T-helper 2 cell (primary cell): ENCODE measurements at places on chromosomes 7 and 10.

DNA sequence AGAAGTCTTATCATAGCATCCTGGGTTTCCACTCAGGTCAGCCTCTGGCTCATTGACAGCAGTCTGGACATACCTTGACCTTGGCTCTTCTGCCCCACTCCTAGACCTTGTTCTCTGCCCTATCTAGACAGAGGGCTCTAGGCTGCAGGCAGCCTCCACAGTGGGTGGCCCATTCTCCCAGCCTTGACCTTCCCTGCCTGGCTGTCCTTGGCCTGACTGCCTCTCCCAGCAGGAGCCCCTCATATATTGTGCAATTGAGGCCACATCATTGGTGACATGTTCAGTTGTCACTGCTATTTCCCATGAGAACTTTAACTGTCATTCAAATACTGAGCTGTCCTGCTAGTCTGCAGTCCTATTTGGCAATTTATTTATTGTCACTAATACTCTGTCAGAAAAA lies 503.4 kb downstream of the PLXNA4 start:
- no peak for DNase-seq

DNA sequence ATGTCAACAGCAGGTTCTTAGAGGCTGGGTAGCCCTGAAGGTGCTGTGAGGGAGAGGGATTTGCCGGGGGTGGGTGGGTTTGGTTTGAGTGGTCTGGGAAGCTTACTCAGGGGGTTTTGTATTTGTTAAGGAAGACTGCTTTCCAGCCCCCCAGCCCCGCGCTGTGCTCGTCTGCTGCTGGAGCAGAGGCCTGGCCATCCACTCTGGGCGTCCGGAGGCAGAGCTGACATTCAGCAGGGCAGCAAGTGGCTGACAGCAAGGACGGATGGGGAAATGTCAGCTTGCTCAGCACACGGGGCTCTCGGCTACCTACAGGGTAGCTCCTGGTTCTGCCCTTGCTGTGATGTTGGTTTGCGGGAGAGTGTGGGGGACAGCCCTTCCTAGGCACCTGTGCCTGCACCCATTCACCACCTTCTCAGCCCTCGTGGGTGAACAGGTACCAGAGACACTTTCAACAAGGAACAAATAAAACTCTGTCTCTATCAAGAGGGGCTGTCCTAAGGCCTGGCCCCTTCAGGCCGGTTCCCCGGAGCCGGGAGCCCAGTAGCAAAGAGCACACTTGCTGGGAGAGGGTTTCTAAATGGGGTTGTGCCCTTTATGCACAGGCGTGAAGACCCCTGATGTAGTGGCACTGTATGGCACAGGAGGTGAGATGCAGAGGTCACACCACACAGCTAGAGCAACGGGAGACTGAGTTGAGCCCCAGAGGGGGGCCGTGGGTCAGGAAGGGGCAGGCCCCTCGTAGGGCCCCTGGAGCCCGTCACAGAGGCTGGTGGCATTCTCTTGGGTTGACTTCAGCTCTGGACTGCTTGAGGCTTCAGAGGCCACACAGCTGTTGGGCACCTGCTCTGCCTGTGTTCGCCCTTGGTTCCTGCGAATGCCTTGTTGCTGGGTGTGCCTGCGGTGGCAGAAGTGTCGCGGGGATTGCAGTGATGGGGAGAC lies 72.2 kb upstream of the SHH start:
- DNase-seq, result no peak

DNA sequence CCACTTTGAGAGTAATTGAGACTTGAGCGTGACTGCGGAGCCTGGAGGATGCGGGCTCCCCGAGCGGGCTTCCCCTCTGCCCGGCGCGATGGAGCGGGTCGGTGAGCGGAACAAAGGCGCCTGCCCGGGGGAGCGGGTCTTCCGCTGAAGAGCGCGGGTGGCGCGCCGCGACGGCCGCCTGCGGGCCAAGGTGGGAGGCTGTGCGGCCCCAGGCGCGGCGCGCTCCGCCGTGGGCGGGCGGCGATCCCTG lies at the start of gene GALNT17:
GALNT17 (plus strand) TSS at position 18 of the 250 bp plus-strand sequence.
- no peak for DNase-seq

GRCh38 chr7:141441837-141442627 lies 109.2 kb upstream of the AGK start:
- DNase-seq, result no peak

DNA sequence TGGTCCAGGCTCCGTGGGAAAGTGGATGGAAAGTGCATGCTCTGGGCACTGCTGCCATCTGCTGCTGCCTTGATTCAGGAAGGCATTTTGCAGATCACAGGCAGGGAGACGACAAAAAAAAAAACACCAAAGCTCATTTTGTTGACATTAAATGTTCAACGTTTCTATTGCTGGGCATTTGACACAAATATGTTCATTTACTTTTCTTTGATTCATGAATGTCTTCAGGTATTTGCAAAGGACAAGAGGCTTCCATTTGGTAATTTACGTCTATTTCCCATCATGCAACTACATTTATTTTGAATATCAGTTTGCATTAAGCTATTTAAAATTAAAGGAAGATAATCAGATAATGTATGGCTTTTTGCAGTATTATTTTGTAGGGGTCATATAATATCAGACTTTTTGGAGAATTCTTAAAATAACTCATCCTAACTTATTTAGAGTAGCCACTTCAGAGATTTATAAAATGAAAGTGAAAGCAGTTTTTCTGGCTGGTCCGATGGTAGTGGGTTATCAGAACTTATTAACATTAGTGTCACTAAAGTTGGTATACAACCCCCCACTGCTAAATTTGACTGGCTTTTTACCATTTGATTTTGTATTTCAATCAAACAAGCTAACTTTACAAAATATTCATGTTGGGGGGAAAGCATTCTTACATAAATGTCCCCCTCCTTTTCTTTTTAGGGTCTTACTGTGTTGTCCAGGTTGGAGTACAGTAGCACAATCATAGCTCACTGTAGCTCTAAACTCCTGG lies 65.3 kb downstream of the PDIA4 start:
- DNase-seq, result peak; percentile 41

- no peak for DNase-seq
Observed at GRCh38 chr7:103025341-103025740, 49.3 kb downstream of the FBXL13 start.

GRCh38 chr10:35827783-35828182 lies 185.7 kb upstream of the FZD8 start:
- DNase-seq, result no peak

GRCh38 chr10:109988212-109988596 lies 19.6 kb upstream of the ADD3 start:
- no peak for DNase-seq

DNA sequence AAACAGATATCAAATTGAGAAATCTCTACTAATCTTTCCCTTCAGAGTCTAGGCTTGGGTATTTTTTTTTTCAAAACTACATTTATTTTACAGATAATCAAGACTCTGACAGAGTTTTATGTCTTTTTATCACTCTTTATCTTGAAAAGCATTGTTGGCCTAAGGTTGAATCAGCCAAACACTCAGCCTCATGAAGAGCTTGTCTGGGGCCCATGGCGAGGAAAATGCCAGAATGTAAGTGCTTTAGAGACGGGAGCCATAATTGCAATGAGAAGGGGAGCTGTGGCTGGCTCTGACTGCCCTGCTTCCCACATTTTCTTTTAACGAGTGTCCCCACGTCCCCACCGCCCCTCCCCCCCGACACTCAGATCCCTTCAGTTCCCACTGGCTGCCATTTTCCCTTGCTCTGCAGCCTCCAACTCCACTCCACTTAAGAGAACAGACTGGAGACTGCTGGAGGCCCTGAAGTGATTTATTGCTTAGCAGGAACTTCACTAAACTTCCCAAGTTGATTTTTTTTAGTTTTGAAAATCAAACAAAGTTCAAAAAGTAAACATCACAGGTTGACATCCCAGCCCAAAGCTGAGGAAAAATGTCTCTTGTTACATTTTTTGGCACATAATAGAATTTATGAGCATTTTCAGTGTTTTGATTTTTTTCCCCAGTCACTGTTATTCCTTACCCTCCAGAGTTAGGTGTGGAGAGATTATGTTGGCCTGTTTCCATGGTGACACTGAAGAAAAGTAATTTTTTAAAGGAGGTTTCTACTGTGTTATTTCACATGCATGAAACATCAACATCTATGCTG lies 637.5 kb upstream of the GALNT17 start:
- DNase-seq, result no peak

- no peak for DNase-seq
Observed at GRCh38 chr7:51366930-51367613, 50.5 kb upstream of the COBL start.

DNA sequence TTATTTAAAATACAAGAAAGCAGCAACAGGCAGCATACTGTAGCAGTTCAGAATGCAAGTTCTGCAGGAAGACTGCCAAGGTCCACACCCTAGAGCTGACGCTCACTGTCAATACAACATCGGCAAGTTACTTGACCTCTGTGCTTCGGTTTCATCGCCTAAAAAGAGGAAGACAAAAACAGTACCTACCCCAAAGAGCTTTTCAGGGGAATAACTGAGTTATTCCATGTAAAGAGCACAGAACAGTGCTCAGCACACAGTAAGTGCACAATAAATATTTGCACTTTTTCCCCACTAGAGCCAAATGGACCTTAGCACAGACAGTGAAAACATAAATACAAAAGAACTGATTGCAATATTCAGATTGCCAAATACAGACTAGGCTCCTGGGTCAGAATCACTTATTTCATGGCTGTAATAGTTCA lies 88.6 kb downstream of the USP6NL start:
- DNase-seq, result no peak

GRCh38 chr10:100148353-100149211 lies 37.2 kb downstream of the ERLIN1 start:
- no peak for DNase-seq

DNA sequence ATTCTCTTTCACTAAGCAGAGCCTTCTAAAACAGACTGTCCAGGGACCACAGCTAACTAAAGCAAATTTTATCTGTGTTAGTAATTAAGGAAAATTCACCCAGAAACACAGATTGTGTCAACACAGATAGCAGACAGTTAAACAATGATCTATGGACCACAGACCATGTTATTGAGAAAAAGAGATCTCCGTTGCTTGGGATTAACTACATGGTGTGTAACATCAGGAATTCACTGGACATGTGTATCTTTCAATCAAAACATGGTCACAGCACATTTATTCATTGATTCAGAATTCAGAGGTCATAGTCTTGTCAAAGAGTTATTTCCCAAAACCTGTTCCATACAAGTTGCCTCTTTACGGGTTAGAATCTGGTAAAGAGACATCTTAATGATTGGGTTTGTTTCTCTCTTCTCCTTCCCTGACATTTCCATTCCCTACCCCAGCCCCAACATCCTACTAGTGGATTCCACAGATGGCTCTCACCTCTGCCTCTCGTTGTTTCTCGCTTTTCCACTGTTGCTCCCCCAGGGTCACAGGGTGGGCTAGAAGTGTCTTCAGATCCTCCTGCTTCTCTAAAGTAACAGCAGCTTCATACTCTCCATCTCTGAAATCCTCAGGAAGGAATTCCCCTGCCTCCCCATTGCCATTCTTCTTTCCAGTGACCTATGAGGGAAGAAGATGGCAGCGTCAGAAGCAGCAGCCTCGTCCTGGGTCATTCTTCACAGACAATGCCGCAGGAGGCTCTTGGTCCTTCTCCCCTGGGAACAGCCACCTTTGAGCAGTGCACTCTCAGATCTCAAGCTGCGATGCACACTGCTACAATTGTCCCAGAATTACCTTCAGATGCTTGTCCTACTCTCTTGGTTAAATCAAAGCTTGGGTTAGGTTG lies 958 bp downstream of the ANKRD1 start:
- DNase-seq, result no peak
